SIG-M5 (cell line): ENCODE measurements at places on chromosomes 5 and 9.
A peak's percentile ranks its signal among the peaks of the same experiment; 100 is the strongest.

GRCh38 chr5:16467363-16468219 lies 2.0 kb upstream of the ZNF622 start:
- no peak for DNase-seq

- DNase-seq = no peak
Measured at GRCh38 chr5:157770665-157771064, 27.2 kb downstream of the LSM11 start.

DNA sequence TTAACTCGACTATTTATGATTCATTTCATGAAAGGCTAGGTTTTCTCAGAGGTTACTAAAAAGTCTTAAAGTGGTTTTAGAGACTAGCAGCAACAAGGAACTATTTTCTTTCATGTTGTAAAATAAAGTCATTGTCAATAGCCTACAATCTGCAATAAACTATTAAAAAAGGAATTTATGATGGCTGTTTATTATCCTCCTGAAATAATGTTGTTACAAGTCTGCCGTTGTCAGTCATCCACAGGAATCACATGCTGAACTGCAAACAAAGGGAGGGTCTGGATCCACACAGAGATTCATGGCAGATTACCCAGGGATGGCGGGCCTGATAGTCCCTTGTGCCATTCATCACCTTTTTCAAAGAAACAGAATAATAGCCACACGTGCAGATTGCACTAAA lies 49.2 kb downstream of the TMEM174 start:
- DNase-seq = no peak

DNA sequence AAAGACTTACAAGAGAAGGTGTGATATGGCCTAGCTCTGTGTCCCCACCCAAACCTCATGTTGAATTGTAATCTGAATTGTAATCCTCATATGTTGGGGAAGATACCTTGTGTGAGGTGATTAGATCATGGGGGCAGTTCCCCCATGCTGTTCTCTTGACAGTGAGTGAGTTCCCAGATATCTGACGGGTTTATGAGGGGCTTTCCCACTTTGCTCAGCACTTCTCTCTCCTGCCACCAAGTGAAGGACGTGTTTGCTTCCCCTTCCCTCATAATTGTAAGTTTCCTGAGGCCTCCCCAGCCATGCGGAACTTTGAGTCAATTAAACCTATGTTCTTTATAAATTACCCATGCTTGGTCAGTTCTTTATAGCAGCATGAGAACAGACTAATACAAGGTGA lies 49.0 kb downstream of the CDO1 start:
- DNase-seq = no peak

DNA sequence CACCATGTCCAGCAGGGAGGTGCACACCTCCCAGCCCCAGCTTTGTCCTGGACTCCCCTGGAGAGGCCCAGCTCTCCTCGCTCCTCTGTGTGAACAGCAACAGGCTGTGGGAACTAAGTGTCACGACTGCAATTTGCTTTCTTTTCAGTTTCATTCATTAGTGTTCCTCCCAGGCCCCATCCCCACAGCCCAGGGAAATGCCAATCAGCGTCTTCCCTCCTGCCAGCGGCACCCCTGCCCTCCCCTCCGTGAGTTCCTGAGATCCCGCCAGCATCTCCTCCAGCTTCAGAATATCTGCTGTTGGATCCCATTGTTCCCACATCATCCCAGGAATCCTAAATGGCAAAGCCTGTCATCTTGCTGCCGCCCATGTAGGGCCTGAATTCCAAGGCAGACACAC lies 13.1 kb upstream of the RPL26L1 start:
- no peak for DNase-seq

DNA sequence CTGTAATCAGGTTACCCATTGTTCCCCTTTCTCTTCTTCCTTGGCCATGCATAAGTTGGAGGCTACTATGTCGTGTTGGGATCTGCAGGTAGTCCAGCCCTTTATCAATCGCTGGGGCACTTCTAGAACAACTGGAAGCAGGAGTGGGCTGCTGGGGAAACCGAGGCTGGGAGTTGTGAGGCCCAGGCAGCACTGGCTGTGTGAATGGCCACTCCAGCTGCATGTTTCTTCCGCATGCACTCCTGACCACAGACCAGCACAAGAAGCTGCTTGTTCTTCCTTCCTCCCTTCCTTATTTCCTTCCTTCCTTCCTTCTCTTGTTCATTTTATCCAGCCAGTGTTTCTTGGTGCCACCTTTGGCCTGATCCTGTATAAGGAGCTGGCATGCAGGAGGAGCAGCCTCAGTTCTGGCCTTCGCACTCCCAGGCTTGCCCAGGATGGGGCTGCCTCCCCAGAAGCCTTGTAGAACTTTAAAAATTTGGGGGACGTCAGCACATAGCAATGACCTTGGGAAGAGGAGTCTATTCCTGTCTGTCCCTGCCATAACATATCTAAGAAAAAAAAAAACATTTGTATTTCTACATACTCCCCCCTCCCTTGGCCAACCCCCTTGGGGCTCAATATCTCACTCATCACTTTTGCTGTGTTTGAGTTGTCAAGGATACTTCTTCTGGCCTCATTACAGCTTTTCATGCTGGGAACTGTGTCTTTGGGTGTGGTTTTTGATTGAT lies 20.8 kb upstream of the CXCL14 start:
- DNase-seq = no peak

- no peak for DNase-seq
Measured at GRCh38 chr5:73390972-73391371, 57.6 kb downstream of the FOXD1 start.

DNA sequence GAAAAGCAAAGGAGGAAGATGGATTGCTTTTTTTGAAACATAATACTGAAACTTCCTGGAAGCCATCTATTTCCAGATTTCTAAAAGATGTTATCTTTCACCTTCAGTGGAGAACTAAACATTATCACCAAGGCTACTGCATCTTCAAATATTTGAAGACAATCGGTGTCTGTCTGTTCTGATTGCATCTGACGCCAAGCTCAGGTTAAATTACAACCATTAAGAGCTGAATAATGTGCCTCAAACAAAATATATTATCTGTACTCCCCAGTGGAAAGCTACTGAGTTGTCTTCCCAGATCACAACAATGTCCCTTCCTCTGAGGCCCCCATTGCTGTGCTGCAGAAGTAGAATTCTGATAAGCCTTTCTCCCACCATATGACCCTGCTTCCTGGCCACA lies 342.3 kb downstream of the PLK2 start:
- no peak for DNase-seq

DNA sequence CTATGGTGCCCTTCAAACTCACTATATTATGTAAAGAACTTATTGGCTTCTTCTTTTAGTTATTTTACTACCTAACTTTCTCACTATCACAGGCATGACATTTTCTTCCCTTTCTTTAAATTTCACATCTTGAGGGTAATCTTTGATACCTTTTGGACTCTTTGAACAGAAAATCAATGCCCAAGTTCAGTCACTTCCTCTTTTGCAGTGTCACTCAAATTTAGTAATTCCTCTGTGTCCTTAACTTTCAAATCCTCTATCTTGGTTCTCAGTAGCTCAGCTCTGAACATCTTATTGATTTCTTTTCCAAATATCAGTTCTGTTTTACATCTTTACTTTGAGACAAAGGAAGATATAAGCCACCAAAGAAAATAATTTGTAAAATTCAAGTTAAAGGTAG lies 25.5 kb downstream of the CNTLN start:
- DNase-seq = peak; percentile 3

- DNase-seq = peak; percentile 40
Measured at GRCh38 chr5:124963236-124963919, 216.9 kb upstream of the ZNF608 start.

- no peak for DNase-seq
Measured at GRCh38 chr9:76366275-76366674, 28.0 kb downstream of the RFK start.

DNA sequence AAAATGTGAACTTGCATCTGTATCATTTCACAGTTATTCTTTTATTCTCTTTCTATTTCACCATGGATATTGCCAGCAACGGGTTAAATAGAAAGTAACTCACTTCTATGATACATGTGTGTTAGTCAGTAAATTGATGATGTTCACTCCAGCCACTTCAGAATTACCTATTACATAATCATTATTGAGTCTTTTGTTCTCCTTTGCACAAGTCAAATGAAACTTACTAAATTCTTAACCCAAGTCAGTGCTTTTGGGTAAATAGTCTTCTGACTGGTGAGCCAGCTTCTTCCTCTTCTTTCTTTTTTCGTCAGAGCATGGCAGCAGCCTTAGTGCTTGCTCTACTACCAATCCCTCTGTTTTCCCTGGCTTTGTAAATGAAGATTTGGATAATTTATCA lies 344.3 kb downstream of the RAB3C start:
- no peak for DNase-seq

DNA sequence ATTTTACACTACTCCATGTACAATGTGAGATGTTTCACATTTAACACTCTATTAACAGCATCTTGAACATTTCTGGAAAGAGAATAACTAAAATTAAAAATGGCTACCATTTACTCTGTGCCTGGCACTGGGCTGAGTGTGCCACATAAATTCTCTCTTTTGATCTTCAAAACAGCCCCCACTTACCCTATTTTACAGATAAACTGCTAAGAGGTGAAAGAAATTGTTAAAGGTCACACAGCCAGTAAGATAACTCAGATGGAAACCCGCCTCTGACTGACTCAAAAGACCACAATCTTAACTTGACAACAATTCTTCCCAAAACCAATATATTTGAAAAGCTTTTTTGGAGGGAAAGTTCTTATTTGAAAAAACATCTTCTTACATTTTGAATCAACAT lies 97.3 kb downstream of the MAPKAP1 start:
- no peak for DNase-seq

- DNase-seq = no peak
Measured at GRCh38 chr5:131542723-131543122, 92.3 kb downstream of the RAPGEF6 start.

- DNase-seq = no peak
Measured at GRCh38 chr9:7137571-7137970, 379.8 kb downstream of the KDM4C start.

DNA sequence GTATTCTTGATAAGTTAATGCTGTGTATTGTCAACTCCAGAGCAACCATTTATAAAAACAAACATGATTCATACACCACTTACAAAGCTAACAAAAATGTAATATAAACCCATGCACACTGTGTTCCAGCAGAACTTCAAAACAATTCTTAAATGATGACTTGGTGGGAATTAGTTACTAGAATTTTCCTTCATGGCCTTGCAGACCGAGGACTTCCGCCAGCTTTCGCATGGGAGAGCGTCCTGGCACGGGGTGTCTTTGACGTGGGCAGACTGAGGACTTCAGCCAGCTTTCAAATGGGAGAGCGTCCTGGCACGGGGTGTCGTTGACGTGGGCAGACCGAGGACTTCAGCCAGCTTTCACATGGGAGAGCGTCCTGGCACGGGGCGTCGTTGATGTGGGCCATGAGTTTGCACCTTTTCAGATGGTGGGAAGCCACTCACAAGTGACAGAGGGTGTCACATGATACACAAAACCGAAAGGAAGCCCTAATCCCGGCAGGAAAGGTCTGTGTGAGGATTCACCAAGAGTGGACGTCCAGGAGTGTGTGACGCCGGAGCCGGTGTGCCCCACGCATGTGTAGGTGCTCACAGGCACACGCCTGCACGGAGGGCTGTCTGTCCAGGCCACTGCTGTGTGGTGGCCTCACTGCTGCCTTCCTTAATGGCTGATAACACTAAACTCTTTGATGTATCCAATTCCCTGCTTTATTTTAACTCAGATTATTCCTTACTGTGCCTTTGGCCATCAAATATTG lies 211.3 kb upstream of the IRX4 start:
- no peak for DNase-seq

DNA sequence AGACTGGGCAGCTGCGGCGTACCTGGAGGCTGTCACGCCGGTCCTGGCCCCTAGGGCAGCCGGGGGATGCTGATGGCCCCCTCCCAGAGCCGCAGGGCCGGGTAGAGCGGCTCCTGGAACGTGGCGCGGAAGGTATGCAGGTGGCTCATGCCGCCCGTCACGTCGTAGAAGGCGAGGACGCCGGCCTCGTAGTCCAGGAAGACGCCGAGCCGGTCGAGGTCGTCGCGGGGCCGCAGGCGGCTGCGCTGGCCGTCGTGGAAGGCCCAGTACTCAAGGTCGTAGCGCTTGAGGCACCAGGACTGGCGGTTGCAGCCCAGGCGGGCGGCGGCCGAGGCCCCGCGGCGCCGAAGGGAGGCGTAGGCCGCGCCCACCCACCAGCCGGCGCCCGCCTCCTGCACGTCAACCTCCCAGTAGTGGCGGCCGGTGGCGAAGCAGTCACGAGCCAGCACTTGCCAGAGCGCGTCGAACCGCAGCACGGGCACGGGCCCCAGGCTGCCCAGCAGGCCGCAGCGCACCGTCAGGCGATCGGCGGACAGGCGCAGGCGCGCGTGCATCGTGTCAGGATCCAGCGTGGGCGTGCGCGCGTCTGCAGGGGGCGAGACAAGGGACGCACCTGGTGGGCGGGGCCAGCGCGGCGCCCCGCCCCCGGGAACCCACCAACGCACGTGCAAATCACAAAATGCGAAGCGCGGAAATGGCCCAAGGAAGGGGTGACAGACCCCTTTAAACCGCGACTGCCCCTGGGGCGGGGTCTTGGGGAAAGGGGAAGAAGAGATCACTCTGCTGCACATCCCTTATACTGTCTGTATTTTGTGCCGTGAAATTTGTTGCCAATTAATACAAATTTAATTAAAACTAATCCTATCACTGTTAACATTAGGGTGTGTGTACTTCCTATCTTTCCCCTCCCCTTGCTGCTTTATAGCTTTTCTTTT lies 31.2 kb downstream of the NANS start:
- DNase-seq = no peak

DNA sequence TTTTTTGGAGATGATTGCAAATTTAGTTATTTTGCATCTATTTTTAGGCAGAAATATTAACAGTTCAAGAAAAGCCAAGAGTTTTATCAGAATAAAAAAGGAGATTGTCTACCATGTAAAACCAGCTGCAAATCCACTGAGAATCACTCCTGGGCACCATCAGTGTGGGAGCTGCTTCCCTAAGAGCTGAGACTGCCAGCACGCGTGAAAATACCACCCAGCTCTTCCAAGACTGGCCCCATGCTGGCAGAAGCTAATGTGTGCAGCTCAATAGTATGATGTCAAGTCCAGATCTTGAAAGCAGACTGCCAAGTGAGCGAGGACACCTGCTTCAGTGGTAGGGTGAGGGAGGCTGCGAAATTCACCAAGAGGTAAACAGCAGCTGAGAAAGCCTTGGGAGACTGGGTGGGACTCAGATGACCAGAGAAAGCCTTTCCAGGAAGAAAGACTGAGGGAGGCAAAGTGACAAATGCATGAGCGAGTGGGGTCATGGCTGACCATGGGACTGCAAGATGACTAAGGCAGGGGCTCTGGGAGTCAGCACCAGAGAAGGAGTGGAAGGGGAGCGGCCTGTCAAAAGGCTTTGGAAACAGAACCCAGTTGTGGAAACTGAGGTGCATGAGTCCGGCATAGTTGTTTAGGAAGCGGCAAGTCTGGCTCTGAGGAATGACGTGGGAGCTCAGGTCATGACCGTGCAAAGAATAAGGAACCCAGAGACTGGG lies 200.9 kb downstream of the GADD45G start:
- DNase-seq = no peak

GRCh38 chr9:134335061-134335460 lies 8.8 kb downstream of the RXRA start:
- no peak for DNase-seq

GRCh38 chr9:125784286-125785049 lies 37.3 kb downstream of the PBX3 start:
- no peak for DNase-seq

GRCh38 chr5:32453916-32454315 lies 9.4 kb upstream of the ZFR start:
- DNase-seq = no peak
